ENCODE measurements at places on chromosomes 16 and 17. TPM values are rescaled to one million over a fixed set of nuclear protein-coding genes. Genes with fewer than 3 reads are reported as not detected.

- no peak for DNase-seq
These were observed 7.3 kb upstream of the TRPV2 start for GRCh38 chr17:16407911-16408588.

DNA sequence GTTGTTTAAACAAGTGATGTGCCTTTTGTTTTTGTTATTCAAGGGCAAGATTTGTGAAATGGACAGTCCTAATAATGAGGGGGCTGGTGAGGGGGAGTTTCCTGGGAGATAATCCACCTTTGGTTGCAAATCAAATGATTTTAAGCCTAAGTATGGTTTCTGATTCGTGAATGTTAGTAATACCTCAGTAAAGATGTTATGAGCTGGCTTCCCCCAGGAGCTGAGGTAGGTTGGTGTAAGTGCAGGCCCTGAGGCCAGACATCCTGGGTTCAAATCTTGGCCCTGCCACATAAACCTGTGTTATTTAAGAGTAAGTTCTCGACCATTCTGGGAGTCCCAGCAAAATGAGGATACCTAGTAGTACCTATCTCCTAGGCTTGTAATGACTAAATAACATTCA, 1.5 kb downstream of the SNX29 start:
- DNase-seq: no peak

- DNase-seq: no peak
These were observed 6.9 kb downstream of the SNTB2 start for GRCh38 chr16:69193855-69194254.

DNA sequence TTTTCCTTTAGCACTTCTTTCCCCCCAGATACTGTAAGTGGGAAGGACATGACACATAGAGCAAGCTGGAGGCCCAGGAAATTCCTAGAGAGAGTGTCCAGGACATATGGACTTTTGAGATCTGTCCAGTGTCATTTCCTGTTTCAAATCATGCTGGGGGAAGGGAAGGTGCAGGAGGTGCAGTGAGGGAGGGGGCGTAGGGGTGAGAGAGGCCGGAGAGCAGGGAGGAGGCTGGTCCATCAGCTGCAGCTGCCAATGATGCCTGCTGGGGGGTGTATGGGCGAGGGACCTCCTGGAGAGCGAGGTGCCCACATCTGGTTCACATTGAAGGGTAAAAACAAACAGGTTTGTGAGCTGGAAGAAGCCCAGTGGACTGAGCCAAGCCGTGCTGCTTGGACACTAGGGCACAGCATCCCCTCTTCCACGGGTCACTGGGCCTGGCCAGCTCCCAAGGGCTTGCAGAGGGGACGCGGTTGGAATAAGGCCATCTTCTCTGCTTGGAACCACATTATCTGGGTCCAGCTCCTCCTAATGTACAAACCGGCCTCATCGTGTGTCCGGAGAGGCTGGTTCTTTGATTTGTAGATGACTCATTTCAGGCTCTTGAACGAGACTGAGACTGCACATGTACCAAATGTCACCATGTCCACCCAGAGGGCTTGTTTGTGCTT, 70.4 kb upstream of the SMURF2 start:
- no peak for DNase-seq

DNA sequence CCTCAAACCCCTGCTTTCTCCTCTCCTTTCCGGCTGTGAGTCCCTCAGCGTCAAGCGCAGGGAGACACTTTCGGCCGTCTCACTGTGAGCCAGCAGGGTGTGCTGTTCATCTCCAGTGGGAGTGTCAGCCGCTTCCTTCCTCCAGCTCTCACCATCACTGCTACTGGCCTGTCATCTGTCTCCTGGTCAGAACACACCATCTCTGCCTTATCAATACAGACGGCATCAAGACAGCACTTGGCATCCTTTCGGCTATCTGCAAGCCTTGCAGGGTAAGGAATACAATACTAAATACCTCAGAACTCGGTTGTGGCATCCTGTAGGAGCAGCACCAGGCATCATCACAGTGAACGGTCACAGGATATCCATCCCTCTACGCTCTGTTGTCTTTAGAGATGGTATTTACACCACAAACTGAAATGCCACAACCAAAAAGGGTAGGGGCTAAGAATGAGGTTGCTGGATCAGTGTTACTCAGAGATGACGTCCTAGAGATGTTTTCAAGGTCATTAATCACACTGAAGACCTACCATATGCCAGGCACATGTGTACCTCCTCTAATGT, 20.7 kb upstream of the CMTM4 start:
- DNase-seq: no peak

DNA sequence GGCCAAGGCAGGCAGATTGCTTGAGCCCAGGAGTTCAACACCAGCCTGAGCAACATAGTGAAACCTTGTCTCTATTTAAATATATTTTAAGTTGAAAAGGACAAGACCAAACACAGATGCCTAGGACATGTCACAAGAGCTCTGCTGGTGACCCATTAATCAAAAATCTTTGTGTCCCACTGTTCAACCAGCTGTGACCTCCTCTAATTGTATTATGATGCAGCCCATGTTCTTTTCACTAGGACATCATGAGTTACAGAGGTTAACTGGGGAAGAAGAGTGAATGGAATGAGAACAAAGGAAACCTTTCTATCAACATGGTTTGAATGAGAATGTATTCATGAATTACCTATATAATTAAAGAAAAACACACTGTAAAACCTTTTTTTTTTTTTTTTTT, 7.0 kb downstream of the EFTUD2 start:
- no peak for DNase-seq

GRCh38 chr16:69405757-69406156, 18.7 kb upstream of the CYB5B start:
- no peak for DNase-seq

GRCh38 chr16:924806-925205, 46.0 kb downstream of the LMF1 start:
- DNase-seq: no peak

DNA sequence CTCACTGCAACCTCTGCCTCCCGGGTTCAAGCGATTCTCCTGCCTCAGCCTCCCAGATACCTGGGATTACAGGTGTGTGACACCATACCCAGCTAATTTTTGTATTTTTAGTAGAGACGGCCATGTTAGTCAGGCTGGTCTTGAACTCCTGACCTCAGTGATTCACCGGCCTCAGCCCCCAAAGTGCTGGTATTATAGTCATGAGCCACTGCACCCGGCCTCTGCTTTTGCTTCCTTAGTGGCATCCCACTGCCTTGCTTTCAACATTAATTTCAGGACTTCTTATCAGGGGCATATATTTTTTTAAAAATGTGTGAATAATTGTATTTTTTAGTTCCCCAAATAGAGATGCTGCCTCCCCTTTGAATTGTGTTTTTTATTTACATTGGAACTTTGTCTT, 98.8 kb downstream of the SYCE1L start:
- no peak for DNase-seq

- DNase-seq: no peak
These were observed 56.8 kb upstream of the ARL4D start for GRCh38 chr17:43341715-43342588.

DNA sequence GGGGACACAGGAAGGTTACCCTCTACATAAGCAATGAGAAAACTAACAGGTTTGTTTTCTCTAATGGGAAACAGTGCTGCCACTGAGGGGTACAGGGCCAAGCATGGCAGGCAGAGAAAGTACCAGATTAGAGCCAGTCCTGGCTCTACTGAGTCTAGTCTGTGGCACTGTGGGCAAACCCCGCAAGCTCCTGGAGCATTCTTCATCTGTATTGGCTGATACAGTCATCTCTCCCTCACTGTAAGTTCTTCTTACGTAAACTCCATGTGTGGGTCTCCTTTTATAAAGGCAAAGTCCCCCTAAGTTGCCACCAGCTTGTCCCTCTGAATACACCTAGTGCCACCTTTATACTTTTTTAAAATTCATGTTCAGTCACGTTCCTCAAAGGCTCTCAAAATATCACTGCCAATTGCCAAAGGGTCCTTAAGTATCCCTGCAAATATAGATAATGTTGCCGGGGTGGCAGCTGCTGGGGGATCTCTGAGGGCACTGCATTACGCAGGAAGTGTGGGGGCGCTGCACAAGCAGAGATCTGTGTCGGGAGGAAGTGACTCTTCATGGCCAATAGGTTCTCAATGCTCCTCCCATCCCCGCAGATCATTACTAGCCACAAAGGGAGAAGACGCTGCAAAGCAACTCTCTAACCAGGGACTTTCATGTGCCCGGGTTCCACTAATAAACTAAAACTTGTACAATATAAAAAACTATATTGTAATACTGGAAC, 18.8 kb downstream of the XPO6 start:
- no peak for DNase-seq

DNA sequence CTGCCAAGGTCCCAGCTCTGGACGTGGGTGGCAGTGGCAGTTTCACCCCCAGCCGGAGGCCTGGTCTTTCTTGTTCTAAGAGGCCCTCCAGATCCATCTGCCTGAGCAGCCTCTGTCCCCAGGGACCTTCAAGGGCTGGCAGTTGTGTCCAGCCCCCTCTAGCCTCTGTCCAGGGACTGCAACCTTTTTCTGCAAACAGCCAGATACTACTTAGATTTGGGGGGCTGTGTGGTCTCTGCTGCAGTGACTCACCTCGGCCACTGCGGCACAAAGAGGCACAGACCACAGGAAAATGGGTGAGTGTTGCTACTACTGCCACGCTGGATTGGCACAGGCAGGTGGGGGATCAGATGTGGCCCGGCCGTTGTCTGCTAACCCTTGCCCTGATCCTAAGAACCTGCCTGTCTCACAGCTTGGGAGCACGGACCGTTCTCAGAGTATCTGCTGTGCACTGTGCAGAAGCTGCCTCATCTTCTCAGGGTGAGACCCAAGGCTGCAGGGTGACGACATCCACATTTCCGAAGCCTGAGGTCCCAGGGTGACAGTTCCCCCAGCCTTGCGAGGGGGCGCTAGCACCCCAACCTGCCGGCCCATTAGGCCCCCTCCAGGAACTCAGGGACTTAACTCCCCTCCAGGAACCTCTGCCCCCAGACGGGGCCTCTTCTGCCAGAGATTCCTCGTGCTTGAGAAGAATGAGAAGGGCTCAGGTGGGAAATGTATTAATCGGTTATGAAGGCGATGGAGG, 27.6 kb downstream of the MXRA7 start:
- no peak for DNase-seq

DNA sequence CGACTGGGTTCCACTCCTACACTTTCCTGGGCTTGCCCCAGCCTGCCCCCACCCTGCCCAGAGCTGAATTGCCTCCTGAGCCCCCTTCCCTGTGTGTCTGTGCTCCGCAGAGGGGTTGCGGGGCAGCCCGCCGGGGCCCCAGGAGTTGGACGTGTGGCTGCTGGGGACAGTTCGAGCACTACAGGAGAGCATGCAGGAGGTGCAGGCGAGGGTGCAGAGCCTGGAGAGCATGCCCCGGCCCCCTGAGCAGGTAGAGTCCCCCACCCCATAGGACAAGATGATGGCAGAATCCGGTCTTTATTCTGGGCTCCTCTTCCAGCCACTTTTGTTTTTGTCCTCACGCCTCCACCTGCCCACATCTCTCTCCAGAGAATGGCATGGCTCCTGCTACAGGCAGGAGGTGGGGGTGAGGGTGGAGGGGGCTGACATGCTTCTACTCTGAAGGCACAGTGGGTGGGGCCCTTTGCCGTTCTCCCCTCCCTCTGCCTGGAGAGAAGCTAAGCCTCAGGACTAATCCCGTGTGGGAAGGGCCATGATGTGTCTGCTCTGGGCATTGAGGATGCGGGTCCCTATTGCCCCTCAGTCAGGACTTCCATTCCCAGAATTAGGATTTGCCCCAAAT, 3.5 kb downstream of the ACBD4 start:
- DNase-seq: no peak

DNA sequence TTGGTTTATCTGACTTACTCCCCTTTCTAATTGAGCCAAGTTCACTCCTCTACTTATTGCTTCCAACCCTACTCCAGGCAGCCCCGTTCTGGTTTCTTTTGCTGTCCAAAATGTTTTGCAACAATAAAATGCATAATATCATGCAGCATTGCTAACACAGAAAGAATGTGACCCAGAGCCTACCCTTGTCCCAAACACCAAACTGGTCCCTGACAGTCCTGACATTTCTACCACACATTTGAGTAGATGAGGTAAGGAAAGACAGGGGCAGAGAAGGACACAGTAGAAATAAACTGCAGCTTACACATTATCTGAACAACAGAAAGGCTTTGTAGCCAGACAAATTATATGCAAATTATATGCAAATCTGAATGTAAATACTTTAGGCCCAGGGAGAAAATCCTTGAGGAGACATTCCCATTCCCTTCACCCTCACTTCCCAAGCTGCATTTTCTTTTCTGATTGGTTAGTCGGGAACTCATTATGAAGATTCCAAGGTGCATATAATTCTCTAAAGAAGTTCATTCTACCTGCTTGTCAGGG, 31.6 kb downstream of the SOX9 start:
- DNase-seq: no peak

DNA sequence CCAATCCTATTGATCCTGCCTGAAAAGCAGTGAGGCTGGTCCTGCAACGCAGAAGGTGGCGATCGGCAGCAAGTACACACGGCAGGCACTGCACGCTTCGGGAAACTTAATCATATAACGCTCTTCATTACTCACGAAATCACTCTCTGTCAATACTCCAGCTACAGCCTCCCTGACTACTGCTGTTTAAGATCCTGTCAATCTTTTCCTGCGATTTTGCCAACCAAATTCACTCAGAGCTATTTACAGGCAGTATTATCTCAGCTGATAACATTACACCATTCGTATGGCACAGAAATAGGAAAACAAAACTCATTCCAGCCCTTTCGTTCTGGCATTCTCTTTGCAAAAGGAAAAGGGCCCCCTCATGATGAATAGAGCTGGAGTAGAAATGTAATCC, 262.4 kb upstream of the CDH8 start:
- DNase-seq: no peak

- no peak for DNase-seq
These were observed 539.6 kb upstream of the HSBP1 start for GRCh38 chr16:83268169-83268568.

- no peak for DNase-seq
These were observed 34.2 kb upstream of the ZFPM1 start for GRCh38 chr16:88418869-88419268.

DNA sequence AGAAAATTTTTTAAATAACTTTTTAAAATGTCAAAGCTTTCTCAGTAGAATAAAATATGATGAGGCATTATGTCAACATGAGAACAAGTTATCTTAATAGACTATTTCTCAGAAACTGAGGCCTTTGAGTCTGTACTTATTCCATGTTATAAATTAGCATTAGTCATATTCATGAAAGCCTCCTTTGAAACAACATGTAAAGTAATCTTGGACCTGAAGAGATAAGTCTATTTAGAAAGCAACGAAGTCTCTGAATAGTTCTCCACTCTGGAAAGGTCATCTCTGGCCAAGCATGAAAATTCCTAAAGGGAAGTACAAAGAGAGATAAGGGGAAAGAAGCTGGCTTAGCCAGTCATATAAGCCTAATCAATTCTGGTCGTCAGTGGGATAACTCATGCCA, 150.8 kb downstream of the CYB561 start:
- no peak for DNase-seq

The TMEM114 gene
- not detected for total RNA-seq

The LPCAT2 gene
- 6.0 TPM for total RNA-seq

The VPS35 gene
- total RNA-seq: 19.3 TPM

The IL34 gene
- total RNA-seq: 1.2 TPM

The KCNJ18 gene
- not detected for total RNA-seq

The MGAT5B gene
- 0.32 TPM for total RNA-seq

The CD300H gene
- total RNA-seq: not detected

The NME2 gene
- 177 TPM for total RNA-seq

The PIK3R6 gene
- total RNA-seq: not detected

The ALDH3A1 gene
- total RNA-seq: not detected

The NT5M gene
- 1.3 TPM for total RNA-seq

The RAB26 gene
- 25.8 TPM for total RNA-seq

The USP43 gene
- 4.6 TPM for total RNA-seq

Data from pancreas (tissue), 10 donors.